Metanephros (tissue), 2 donors: ENCODE measurements at places on chromosomes 1 and 21. TPM values are rescaled to one million over a fixed set of nuclear protein-coding genes. Genes with fewer than 3 reads are reported as not detected.

KCND3 gene
- 1.3 TPM for total RNA-seq

USP33 gene
- total RNA-seq, result 118 TPM

OR2W3 gene
- 2.6 TPM for total RNA-seq

DISP3 gene
- total RNA-seq, result 0.93 TPM

MYCL gene
- total RNA-seq, result 10.7 TPM

RNU5D-1 gene
- not detected for total RNA-seq

MTF2 gene
- 49.6 TPM for total RNA-seq

POU3F1 gene
- 0.88 TPM for total RNA-seq

DUSP12 gene
- total RNA-seq, result 31.2 TPM

TPR gene
- 105 TPM for total RNA-seq
